Activated CD4-positive, alpha-beta T cell treated with anti-CD3 and anti-CD28 coated beads, Interleukin-2, amount 50 U/mL, for 48 hours (primary cell): ENCODE measurements at places on chromosomes 16 and 17.

DNA sequence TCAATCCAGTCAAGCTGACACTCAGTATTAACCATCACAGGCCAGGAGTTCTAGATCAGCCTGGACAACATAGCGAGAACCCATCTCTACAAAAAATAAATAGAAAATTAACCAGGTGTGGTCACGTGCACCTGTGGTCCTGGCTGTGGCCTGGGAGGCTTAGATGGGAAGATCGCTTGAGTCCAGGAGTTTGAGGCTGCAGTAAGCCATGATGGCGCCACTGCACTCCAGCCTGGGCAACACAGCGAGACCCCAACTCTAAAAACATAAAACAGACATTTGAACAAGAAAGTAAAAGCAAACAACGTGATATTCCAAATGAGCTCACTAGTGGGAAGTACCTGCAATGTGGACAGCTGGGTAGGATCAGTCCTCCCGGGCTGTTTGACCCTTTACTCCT, 41.9 kb downstream of the CRISPLD2 start:
- no peak for DNase-seq

- no peak for DNase-seq
These were observed 36.6 kb downstream of the ANKRD11 start for GRCh38 chr16:89453501-89454321.

DNA sequence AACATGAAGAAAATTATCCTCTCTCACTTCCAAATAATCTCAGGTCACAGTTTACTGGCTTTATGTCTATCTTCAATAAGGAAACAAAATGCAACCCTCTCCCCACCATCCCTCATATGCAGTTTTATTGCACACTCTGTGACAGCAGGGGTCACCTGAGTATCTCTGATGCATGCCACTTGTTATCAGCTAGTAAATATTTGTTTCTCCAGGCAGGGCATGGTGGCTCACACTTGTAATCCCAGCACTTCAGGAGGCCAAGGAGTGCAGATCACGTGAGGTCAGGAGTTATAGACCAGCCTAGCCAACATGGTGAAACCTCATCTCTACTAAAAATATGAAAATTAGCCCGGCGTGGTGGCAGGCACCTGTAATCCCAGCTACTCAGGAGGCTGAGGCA, 61.1 kb downstream of the ADAMTS18 start:
- no peak for DNase-seq

DNA sequence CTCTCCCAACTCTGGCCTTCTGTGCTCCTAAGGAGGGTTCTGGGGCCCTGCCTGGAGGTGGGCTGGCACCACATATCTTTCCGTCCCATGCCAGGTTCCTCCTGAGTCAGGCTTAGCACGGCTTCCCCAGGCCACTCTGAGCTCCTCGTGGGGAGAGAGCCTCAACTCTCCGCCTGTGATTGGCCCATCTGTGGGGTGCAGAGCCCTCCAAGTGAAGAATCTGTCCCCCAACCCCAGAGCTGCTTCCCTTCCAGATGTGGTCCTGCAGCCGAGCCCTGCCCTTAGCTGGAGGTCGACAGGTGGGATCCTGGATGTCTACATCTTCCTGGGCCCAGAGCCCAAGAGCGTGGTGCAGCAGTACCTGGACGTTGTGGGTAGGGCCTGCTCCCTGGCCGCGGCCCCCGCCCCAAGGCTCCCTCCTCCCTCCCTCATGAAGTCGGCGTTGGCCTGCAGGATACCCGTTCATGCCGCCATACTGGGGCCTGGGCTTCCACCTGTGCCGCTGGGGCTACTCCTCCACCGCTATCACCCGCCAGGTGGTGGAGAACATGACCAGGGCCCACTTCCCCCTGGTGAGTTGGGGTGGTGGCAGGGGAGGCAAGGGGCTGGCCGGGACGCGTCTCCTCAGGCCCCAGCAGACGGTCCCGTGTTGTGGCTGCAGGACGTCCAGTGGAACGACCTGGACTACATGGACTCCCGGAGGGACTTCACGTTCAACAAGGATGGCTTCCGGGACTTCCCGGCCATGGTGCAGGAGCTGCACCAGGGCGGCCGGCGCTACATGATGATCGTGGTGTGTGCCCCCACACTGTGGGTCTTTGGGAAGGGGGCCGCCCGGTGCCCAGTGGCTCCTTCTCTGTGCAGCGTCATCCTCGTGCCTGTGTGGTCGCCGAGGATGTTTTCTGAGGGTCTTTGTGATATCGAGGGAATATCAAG, 6.9 kb downstream of the GAA start:
- no peak for DNase-seq

GRCh38 chr16:78996790-78997189, 603.7 kb downstream of the MAF start:
- no peak for DNase-seq

DNA sequence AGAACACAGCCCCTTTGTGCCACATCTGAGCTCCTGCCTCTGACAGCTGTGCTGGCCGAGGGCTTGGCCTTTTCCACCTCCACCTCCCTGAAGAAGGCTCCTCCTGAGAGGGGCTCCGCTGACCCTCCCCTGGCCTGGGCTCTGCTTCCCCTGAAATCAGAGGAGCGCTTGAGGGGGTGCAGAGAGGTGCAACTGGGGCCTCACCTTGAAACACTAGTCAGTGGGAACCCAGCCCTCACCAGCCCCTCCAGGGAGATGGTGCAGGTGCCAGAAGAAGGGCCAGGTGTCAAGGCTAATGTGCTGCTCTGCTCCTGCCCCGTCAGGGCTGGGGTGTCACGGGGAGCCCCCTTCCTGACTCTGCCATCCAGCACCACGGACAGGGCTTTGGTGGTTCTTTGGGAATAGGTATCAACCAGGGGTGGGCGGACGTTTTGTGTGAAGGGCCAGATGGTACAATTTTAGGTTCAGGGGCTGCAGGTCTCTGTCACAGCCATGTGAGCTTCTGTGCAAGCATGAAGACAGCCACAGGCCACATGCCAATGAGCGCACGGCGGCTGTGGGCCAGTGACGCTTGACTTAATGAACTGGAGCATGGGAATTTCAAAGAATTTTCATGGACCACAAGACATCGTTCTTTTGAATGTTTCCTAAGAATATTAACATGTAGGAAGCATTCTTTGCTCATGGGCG, 2.1 kb upstream of the ZG16B start:
- no peak for DNase-seq

GRCh38 chr16:65598621-65599020, 476.8 kb upstream of the CDH11 start:
- DNase-seq, result no peak

GRCh38 chr16:52549011-52549692, 2.2 kb upstream of the TOX3 start:
- DNase-seq, result no peak

- DNase-seq, result peak; percentile 85
These were observed at the start of gene TACO1 for GRCh38 chr17:63600569-63601438. Gene TACO1 (plus strand): TSS chr17:63600895. CDS start chr17:63601084, 189 bp downstream.

DNA sequence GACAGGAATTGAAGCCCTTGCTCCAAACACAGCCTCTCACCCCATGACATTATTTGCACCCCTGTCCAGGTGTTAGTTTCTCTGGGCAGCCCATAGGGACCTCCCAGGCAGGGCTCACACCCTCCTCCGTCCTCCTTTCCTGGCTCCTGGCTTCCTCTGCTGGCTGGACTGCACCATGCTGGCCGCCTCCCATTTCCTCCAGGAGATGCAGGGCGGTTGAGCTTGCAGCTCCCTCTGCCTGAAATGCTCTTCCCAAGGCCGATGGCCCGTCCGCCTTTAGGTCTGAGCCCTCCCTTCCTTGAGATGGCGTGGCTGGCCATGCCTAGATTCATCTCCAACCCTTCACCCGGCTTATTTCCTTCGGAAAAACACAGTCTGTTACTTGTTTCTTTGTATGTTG, 334.8 kb downstream of the SNX29 start:
- no peak for DNase-seq

DNA sequence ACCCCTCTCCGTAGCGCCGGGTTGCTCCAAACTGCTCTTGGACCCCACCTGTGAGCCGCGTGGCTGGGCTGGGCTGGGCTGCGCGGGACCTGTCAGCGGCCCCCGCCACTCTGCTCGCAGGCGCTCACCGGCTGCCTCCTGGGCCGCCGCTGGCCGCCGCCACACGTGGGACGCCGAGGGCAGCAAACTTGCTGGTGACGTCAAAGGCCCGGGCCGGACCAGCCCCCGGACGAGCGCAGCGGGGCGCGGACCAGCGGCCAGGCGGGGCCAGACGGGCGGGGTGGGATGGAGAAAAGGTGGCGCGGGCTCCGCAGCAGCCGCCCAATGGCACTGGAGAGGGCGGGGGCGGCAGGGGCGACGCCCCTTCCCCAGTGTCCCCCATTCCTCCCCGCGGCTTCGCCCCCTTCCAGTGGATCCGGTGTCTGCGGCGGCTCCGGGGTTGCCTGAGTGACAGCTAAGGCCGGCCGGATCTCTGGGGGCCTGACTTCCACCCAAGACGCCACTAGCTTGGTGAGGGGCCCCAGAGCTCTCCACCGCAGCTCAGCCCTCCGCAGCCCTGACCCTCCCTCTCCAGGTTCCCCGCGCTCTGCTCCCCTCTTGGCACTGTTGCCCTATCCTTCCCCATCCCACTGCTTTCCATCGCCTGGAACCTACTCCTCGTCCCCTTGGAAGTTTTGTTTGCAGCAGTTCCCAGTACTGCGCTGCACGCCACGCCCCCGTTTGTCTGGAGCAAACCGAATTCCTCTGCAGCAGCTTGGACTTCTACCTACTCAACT, at the start of gene HS3ST3A1:
Gene HS3ST3A1, minus strand, starts transcription at position 154 of the 776 bp plus-strand sequence. CDS start 800 bp downstream, outside the sequence.
- peak; percentile 30 for DNase-seq

GRCh38 chr17:45702666-45703266, 81.4 kb upstream of the CRHR1 start:
- DNase-seq, result no peak

DNA sequence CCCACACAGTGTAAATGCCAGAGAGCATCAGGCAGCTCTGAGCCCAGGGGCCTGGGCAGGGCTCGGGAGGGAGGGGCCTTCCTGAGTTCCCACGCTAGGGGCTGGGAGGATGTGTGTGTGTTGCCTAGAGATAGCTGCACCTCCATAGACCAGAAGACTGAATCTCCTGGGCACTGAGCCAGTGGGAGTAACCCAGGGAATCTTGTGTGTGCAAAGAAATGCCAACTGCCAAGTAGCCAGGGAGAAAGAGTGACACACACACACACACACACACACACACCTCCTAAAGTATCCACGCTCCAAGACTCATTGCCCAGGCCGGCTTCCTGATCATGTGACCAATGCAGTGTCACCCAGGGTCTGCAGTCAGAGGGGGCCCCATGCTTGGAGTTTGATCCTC, 166.2 kb upstream of the RPL38 start:
- DNase-seq, result no peak

- DNase-seq, result no peak
These were observed 27.3 kb downstream of the LASP1 start for GRCh38 chr17:38897176-38897575.

GRCh38 chr16:50298075-50298460, 31.7 kb downstream of the ADCY7 start:
- DNase-seq, result no peak

- no peak for DNase-seq
These were observed 77.7 kb downstream of the AATF start for GRCh38 chr17:37026531-37026869.

DNA sequence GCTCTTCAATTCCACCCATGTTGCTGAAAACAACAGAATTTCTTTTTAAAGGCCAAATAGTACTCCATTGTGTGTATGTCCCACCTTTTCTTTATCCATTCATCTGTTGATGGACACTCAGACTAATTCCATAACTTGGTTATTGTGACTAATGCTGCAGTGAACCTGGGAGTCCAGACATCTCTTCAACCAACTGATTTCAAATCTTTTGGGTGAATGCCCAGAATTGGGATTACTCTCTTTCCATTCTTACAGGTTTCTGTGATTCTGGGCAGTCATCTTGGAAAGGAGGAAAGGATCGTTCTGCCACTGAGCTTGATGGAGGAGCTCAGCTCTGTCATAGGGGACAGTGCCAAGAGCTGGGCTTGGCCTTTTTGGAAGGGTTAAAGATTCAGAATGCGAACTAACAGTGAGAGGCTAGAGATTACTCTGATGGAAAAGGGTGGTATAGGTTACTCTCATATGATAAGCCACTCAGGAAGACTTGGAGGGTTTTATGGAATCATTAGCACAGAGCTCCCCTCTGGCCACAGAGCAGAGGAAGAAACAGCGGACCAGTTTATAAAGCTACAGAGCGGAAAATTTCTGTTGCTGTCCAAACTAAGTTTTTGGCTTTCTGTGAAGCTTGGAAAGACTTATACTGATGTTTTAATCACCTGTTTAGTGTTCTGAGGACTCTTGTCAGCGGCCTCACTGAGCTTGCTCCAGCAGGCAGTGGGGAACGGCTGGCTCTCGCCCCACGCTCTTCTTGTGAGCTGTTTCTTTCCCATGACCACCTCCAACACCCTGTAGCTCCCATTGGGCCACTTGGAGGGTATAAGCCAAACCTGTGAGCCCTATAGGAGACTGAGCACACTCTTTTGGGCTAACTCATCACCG, 48.3 kb downstream of the HIC1 start:
- DNase-seq, result no peak

- DNase-seq, result no peak
These were observed 103.7 kb downstream of the XYLT1 start for GRCh38 chr16:17367036-17367435.

DNA sequence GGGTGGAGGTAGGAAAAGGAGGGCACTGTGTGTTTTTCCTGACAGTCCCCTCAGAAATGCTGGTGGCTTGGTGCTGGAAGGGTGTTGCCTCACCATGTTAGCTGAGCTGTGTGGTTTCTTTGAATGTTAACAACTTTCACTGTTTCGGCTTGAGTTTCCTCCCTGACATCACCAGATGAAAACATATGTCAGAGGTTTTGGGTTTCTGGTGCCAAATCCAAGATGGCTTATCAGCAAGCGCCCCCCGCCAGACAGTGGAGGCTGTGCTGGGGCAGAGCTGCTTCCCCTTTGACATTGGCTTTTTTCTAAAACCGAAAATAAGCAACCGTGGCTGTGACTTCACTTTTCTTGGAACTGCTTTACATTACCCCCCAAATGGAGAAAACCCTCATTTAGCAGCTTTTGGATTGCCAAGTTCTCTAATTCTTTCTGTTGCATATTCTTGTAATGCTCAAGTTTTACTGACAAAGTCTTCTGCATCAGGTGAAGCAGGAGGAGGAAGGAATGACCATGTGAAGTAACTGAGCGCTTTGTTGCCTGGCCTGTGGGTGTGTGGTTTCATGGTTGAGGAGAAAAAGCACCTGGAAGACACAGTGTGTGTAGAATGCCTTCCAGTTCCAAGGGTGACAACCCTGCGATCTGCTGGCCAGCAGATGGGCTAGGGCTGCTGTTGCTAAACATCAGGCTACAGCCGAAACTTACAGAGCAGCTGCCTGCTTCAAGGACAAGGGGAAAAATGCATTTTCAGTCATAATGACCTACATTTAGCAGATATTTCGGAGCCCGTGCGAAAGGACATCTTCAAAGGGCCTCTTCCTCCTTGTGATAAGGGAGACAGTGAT, 9.7 kb downstream of the RMI2 start:
- DNase-seq, result peak; percentile 84

DNA sequence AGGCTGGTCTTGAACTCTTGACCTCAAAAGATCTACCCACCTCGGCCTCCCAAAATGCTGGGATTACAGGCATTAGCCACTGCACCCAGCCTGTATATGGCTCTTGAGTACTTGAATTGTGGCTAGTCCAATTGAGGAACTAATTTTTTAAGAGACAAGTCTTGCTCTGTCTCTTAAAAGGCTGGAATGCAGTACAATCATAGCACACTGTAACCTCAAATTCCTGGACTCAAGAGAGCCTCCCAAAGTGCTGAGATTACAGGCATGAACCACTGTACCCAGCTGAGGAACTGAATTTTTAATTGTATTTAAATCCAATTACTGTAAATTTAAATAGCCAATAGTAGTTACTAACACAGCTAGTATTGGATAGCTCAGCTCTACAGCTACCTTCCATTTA, 50.6 kb downstream of the MED13 start:
- no peak for DNase-seq

GRCh38 chr17:33459078-33459940, 166.2 kb upstream of the ASIC2 start:
- DNase-seq, result no peak

GRCh38 chr17:42798383-42799380, at the start of the genes CNTD1 and COA3:
Gene CNTD1 (plus strand): TSS chr17:42798861. CDS start chr17:42799068, 207 bp downstream.
Gene COA3 (minus strand): TSS chr17:42798704. CDS start chr17:42798681, 23 bp downstream.
- peak; percentile 88 for DNase-seq
